ENCODE measurements at places on chromosomes 2 and 18. TPM values are rescaled to one million over a fixed set of nuclear protein-coding genes. Genes with fewer than 3 reads are reported as not detected.

DNA sequence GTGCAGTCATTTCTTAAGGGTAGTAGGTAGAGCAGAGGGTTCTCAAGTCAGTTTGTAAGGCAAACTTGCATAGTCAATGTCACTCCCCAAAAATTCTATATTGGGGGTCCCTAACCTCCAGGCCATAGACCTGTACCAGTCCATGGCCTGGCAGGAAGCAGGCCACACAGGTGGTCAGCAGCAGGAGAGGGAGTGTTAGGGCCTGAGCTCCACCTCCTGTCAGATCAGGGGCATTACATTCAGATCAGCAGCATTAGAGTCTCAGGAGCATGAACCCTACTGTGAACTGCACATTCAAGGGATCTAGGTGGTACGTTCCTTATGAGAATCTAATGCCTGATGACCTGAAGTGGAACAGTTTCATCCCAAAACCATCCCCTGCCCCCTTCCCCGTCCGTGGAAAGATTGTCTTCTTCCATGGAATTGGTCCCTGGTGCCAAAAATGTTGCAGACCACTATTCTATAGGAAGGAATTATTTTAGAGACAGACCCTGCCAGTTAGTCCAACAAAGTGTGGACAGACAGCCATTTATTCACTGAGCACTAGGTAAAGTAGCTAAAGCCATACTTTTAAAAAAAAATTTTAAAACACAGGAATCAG, 6.7 kb downstream of the COA5 start:
- no peak for DNase-seq

The RESP18 gene
- not detected for total RNA-seq

GRCh38 chr2:12303181-12304030, 413.3 kb upstream of the TRIB2 start:
- DNase-seq, result no peak

The DUSP2 gene
- total RNA-seq, result 16.9 TPM

- no peak for DNase-seq
Observed at GRCh38 chr2:180706694-180707093, 273.7 kb upstream of the UBE2E3 start.
